Tibial artery (tissue), 4 donors: ENCODE measurements at places on chromosomes 1 and 21.
A peak's percentile ranks its signal among the peaks of the same experiment; 100 is the strongest.

GRCh38 chr1:229843627-229844238 is 217.7 kb downstream of the URB2 start:
- DNase-seq = no peak

- no peak for DNase-seq
Measured at GRCh38 chr1:26684763-26685508, 10.9 kb upstream of the ARID1A start.

GRCh38 chr1:84143796-84144565 is at the start of gene PRKACB:
Gene PRKACB (plus strand): TSS chr1:84144271. CDS start chr1:84144362, 91 bp downstream.
- no peak for DNase-seq

DNA sequence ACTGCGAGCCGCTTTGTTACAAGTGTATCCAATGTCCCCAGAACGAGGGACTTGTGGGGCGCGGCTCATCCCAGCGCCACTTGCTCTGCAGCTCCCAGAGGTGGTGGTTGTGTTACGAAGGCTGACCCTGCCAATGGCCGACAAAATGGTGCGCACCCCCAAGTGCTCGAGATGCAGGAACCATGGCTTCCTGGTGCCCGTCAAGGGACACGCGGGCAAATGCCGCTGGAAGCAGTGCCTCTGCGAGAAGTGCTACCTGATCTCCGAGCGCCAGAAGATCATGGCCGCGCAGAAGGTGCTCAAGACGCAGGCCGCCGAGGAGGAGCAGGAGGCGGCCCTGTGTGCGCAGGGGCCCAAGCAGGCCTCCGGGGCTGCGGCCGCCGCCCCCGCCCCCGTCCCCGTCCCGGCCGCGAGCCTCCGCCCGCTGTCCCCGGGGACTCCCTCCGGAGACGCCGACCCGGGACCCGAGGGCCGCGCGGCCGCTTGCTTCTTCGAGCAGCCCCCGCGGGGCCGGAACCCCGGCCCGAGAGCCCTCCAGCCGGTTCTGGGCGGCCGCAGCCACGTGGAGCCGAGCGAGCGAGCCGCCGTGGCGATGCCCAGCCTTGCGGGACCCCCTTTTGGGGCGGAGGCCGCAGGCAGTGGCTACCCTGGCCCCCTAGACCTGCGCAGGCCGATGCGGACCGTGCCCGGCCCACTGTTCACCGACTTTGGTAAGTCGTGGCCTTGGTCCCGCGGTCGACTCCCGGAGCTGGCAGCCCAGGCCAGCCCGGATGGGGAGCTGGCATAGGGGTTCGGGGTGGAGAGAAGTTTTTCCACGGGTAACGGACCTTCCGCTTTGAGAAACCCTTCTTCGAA is at the start of gene DMRTB1:
DMRTB1 (plus strand) TSS at position 79 of the 855 bp plus-strand sequence; CDS start at position 134, 55 bp downstream.
- no peak for DNase-seq

GRCh38 chr1:117653732-117654492 is 48.1 kb downstream of the TENT5C start:
- peak; percentile 28 for DNase-seq

- DNase-seq = no peak
Measured at GRCh38 chr1:32219022-32219421, 3.1 kb downstream of the TMEM234 start.

DNA sequence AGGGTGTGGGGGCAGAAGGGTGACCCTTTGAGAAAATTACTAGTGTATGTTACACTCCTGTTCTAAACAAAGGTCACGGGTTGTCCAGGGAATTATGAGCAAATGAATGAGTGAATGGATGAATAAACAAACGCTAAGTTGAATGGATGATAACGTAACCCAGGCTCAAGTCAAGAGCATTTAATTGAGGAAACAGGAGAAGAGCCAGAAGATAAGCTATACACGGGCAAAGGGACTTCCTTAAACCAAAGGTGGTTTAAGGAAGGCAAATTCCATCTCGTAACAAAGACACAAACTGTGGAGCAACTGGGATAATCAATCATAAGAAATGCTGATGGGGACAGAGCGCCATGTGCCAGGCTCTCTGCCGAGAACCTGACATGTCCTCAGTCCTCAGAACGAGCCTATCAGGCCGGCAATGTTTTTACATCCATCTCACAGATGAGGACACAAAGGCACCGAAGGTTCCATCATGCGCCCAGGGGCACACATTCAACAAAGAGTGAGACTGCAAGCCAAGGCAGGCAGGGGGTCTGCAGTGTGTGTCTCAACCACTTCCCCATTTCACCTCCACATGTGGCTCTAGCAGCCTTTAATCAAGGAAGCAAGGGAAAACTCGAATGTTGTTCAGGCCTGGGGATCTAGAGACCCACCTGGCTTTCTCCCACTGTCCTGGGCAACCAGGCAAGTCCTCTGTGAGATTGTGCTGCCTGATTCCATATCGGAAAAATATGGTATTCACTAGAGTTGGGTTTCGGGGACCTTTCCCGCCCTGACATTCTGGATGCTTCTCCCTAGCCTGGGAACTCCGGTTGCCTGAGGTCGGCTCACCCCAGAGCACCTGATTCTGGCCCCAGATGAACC is 126.8 kb upstream of the EDN2 start:
- no peak for DNase-seq
